ENCODE measurements at places on chromosomes 16 and 17. TPM values are rescaled to one million over a fixed set of nuclear protein-coding genes. Genes with fewer than 3 reads are reported as not detected.
A peak's percentile ranks its signal among the peaks of the same experiment; 100 is the strongest.

- no peak overlapping the region for H3K27ac ChIP-seq
- no peaks in the 10 kb centered on the region for H3K27me3 ChIP-seq
- H3K4me3 ChIP-seq, result no peak overlapping the region
- H3K36me3 ChIP-seq, result peaks cover 69% of the 10 kb centered on the region
These were observed 13.5 kb downstream of the TMC6 start for GRCh38 chr17:78114831-78115723.

Gene DOC2A
- not detected for total RNA-seq

GRCh38 chr16:63337264-63337663, 1301.0 kb upstream of the CDH8 start:
- no peaks in the 10 kb centered on the region for H3K4me1 ChIP-seq
- no peak overlapping the region for H3K27ac ChIP-seq
- no peak overlapping the region for H3K4me3 ChIP-seq
- DNase-seq, result no peak
- H3K27me3 ChIP-seq, result no peaks in the 10 kb centered on the region
- no peaks in the 10 kb centered on the region for H3K36me3 ChIP-seq

GRCh38 chr16:69930117-69930776, 20.9 kb upstream of the CLEC18A start:
- H3K27me3 ChIP-seq, result no peaks in the 10 kb centered on the region
- no peak overlapping the region for H3K27ac ChIP-seq
- no peak overlapping the region for H3K4me3 ChIP-seq
- H3K36me3 ChIP-seq, result peaks cover 53% of the 10 kb centered on the region
- H3K4me1 ChIP-seq, result no peaks in the 10 kb centered on the region
- DNase-seq, result peak; percentile 32

DNA sequence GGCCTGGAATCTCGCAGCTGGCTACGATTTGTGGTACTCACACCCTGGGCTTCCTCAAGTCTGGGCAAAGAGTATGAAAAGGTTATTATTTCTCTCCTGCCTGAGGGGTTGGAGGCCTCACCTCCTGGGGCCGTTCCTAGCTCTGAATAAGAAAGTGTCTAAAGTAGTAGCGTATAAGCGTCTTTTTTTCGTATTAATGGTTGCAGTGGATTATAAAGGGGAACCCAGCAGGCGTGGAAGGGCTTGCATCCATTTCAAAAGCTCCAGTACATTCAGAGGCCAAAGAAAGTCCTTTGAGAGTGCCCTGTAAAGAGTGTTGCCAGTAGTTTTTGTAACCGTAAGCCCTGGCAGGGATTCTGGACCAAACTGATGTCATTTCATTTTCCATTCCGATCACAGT, 72.2 kb upstream of the MPHOSPH6 start:
- no peaks in the 10 kb centered on the region for H3K27me3 ChIP-seq
- no peak for DNase-seq
- H3K27ac ChIP-seq, result no peak overlapping the region
- no peak overlapping the region for H3K4me3 ChIP-seq
- no peaks in the 10 kb centered on the region for H3K4me1 ChIP-seq
- H3K36me3 ChIP-seq, result no peaks in the 10 kb centered on the region

DNA sequence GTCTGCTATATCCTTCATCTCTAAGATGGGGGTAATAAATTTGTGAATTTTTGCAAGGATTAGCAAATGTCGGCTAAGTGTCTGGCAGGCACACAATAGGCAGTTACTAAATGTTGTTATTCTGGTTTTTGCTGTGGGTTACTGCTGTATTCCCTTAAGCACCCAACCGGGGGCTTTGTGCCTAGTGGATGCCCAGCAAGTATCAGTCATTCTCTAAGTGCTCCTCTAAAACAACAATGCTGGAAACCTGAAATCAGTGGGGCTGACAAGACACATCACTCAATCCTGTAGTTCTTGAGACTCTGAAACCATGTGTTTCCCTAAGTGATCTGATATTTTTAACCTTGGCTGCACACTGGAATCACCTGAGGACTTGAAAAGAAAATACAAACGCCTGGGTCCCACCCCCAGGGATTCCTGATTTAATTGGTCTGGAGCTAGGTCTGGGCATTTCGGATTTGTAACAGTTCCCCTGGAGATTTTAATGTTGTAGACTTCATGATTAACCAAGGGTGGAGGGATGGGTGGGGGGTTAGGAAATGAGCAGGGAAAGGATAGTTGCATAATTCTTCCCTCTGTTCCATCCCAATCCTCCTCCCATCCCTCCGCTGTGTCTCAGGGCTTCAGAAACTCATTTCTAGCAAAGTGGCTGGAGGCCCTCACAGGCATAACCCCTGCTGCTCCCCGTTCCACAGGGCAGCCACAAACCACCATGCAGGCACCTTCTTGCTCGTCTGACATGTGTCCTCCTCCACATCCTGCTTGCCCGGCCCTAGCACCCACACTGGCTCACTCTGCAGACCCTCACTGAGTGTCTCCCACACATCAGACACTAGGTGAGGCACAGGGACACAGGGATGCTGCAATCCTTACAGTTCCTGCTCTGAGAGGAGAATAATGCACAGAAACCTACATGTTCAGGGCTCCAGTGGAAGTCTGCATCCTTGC, 61.7 kb upstream of the LYRM9 start:
- H3K27me3 ChIP-seq, result no peaks in the 10 kb centered on the region
- H3K4me1 ChIP-seq, result no peaks in the 10 kb centered on the region
- DNase-seq, result no peak
- H3K27ac ChIP-seq, result no peak overlapping the region
- no peak overlapping the region for H3K4me3 ChIP-seq

DNA sequence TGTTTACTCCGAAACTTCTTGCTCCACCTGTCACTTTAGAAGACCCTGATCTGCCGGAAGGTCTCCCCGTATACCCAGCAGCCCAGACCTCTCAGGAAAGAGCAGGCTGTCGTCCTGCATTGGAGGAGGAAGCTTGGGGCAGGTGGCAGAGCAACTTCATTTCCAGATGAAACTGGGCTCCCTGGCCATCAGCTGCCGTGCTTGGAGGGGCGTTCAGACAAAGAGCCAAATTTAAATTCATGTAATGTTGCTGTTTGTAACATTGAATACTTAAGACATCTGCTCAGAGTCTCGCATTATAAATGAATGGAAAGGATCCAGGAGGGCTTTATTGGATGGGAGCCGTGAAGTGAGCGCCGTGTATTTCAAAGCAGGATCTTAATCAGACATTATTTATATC, 628.5 kb downstream of the MAF start:
- no peaks in the 10 kb centered on the region for H3K27me3 ChIP-seq
- H3K4me3 ChIP-seq, result no peak overlapping the region
- H3K4me1 ChIP-seq, result no peaks in the 10 kb centered on the region

DNA sequence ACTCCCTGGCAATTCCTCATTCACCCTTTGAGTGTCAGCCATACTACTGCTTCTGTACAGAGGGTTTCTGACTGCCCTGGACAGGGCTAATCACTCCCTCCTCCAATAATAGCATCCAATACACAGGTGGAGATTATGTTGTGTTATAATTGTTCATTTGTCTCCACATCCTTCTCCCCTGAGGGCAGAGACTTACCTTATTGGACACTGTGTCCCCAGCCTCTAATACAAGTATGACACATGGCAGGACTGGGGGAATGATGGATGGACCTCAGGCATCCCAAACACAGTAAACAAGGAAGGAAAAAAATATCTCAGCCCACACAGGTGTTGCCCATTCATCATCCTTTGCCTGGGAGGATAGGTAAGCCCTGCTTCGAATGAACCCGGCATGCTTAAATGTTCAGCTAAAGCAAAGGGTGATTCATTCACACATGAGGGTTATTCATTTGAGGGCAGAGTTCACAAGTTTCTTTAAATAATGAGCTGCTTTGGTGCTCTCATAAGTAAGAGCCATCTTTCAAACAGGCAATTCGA, 34.8 kb downstream of the MMD start:
- no peak overlapping the region for H3K4me3 ChIP-seq
- no peaks in the 10 kb centered on the region for H3K4me1 ChIP-seq
- H3K27ac ChIP-seq, result no peak overlapping the region
- no peak for DNase-seq

DNA sequence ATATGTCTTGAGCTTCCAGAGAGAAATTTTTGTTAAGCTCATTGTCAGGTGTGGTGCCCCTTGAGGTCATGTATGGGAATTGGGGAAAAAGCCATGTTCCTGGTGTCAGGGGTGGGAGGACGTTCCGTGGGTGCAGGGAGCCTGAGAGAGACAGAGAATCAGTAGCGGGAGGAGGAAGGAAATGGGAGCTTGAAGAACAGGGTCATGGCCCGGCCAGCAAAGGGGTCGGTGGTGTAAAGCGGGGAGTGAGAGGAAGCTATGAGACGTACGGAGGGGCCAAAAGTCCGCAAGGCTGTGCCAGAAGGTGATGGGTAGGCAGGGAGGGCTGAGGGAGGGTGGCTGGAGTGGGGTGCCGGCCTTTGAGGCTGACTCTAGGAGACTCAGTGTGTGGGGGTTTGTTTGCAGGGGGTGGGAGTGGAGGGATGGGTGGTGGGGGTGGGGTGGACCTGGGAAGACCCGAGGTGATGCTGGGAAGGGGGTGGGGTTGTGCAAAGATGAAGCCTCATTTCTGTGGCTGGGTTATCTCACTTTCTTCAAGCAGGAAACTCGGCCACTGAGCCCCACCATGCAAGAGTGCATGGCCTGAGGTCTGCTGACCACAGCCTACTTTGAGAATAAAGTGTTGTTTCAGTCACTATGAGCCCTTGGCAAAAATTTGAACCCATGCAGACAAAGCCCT, 63.6 kb downstream of the PLCG2 start:
- no peak for DNase-seq
- H3K4me1 ChIP-seq, result no peaks in the 10 kb centered on the region
- H3K4me3 ChIP-seq, result no peak overlapping the region
- H3K27me3 ChIP-seq, result no peaks in the 10 kb centered on the region
- H3K36me3 ChIP-seq, result no peaks in the 10 kb centered on the region

All from CD4-positive, alpha-beta memory T cell (primary cell).